ENCODE measurements at places on chromosomes 1 and 21.
A peak's percentile ranks its signal among the peaks of the same experiment; 100 is the strongest.

- DNase-seq = peak; percentile 57
These were observed 73.4 kb downstream of the PIK3CD start for GRCh38 chr1:9724706-9725476.

DNA sequence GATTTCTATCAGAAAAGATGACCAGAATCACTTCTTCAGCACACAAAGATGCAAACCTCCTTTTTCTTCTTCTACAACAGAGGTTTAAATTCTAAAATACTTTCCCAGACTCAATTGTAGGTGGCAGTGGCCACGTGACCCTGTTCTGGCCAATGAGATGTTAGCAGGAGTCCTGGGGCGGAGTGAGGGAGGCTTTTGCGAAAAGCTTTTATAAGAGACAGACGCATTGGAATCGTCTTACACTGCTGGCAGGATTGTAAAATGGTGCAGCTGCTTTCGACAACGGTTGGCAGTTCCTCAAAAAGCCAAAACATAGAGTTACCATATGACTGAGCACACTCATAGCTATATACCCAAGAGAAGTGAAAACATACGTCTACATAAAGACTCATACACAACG lies 87.0 kb upstream of the MAGI3 start:
- DNase-seq = no peak

GRCh38 chr1:238088560-238089290 lies 198.0 kb upstream of the ZP4 start:
- DNase-seq = no peak

GRCh38 chr1:67675800-67676199 lies 9.2 kb upstream of the GADD45A start:
- DNase-seq = no peak

DNA sequence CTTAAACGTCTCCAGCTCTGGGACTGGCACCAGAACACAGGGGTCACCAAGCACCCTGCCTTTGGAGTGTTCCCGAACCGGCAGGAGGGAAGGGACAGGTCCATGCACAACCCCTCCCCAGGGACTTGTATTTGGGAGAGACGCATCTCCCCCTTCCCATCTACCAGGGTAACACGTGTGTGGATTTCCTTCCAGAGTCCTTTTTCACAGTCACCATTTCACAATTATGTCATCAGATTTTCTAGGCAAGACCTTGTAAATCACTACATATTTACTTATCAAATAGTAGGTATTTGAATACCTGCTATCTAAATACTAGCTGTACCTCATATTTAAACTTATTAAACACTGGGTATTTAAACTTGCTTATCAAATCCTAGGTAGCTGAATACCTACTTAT lies 57.4 kb upstream of the AJAP1 start:
- no peak for DNase-seq

DNA sequence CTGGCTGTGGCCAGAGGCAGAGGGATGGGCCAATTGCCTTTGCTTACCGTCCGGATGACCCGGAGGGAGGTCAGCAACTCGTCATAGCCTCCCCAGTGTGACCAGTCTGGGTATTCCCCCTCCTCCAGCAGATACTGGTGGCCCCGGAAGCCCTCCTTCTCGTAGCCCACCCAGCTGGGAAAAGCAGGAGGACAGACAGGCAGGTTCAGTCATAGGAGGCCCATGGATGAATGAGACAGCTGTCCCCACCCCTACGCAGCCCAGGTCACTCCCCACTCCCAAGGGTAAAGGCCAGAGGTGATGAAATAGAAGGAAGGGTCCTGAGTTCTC lies 16.8 kb downstream of the CRYBG2 start:
- no peak for DNase-seq

- DNase-seq = no peak
These were observed 23.0 kb downstream of the S100A10 start for GRCh38 chr1:151970626-151971025.

DNA sequence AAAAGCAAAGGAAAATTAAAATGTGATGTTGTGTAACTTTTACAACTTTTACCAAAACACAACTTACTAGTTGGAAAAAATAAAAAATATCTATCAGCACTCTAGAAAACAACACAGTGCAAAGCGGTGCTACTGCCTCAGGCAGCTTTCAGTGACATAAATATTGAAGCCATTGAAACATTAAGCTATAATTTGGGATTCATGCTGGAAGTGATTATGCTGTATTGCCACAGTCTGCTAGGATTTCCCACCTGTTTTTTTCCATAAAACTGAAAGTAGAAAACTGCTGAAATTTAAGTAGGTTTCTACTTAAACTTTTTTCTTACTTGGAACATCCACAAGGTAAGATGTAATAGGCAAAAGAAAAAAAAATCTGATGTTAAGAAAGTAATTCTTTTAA lies 674.4 kb downstream of the KCNT2 start:
- no peak for DNase-seq

DNA sequence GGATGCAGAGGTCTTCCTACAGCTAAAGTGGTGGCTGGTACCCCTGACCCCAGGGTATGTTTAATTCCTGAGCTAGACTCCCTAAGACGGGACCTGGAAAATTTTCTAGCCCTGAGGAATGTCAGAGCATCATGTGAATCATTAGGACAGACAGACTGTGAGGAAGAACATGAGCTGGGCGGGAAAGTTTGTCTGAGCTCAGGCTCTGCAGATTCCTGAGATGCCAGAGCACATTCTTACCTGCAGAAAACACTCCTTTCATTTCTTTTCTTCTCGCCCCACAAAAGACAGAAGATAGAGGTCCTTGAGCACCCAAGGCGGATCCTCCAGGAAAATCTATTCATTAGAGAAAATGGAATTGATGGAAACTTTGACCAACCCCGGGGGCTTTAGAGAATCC lies 6.5 kb downstream of the CAPN2 start:
- DNase-seq = no peak

GRCh38 chr1:56676571-56677035 lies 31.5 kb downstream of the PRKAA2 start:
- DNase-seq = no peak

DNA sequence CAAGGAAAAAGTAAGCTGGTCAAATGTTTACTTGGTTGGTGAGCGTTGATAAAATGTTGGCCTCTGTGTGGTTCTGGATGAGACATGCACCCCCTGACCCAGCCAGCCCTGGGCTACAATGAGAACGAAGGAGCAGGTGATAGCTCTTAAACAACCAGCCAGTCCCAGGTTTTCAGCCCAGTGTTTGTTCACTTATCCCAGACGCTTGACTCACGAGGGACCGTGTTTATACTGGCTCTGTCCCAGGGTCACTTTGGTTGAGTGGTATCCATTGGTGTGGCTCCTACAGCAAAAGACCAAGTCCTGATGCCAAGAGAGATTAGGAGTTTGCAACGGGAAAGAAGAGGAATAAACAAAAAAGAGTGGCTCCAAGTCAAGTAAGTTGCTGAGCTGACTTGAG lies 86.9 kb downstream of the KCNJ15 start:
- no peak for DNase-seq

DNA sequence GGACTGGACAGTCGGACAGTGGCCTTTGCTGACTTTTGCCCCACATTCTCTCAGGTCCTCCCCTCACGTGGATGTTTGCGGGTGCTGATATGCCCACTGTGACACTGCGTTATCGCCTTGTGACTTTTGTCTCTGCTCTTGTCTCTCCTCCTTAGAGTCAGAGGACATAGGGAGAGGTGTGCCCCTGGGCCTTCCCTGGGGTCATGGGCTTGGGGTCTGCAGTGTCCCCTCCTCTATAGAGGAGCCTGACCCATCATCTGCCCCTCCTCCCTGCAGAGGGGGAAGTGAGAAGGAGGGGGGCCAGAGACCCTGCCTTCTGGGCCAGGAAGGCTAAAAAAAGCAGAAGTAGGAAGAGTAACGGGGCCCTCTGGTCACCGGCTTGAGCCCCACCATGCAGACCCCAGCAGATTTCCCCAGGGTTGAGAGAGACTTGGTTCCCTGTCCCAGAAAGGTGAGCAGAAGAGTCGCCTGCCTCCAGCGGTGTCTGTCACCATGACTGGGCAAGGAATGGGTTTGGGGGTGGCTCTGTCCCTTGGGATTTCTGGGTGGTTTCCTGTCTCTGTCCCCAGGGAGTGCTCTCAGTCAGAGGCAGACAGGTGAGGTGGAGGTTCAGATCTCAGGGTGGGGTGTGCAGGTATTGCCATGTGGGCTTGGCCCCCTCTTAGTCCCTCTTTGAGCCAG lies 13.3 kb downstream of the RPS6KA1 start:
- no peak for DNase-seq

GRCh38 chr1:116390195-116390594 lies 17.2 kb downstream of the ATP1A1 start:
- no peak for DNase-seq

DNA sequence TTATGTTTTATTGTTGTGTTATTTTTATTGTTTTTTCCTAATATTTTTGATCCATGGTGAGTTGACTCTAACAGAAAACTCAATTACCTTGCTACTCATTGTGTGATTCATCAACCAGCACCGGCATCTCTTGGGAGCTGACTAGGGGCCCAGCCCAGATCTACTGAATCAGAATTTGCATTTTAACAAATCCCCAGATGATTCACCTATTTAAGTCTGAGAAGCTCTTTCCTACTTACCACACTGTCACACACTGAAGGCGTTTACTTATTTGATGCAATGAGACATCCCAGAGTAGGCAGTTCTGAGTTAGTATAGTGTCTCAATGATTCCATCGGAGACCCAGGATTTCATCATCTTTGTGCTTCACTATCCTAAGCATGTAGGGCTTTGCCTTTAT lies 416.6 kb downstream of the RWDD3 start:
- no peak for DNase-seq

GRCh38 chr1:32622806-32623681 lies 27.3 kb downstream of the ZBTB8OS start:
- no peak for DNase-seq

DNA sequence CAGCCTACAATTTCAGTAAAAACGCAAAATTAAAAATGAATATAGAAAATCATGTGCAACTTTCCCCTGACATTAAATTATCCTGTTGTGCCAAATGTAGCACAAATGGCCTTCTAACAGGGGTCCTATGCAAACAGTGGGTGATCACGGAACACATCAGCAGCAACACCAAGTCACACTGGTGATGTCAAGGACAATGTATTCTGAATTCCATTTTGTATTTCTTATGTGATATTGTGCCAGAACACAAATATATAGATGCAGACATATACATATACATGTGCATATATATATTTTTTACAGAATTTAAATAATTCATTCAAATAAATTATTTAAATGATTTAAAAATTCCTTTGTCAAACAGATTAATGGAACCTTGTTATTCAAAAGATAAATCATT lies 8.6 kb upstream of the ADGRL2 start:
- DNase-seq = no peak

DNA sequence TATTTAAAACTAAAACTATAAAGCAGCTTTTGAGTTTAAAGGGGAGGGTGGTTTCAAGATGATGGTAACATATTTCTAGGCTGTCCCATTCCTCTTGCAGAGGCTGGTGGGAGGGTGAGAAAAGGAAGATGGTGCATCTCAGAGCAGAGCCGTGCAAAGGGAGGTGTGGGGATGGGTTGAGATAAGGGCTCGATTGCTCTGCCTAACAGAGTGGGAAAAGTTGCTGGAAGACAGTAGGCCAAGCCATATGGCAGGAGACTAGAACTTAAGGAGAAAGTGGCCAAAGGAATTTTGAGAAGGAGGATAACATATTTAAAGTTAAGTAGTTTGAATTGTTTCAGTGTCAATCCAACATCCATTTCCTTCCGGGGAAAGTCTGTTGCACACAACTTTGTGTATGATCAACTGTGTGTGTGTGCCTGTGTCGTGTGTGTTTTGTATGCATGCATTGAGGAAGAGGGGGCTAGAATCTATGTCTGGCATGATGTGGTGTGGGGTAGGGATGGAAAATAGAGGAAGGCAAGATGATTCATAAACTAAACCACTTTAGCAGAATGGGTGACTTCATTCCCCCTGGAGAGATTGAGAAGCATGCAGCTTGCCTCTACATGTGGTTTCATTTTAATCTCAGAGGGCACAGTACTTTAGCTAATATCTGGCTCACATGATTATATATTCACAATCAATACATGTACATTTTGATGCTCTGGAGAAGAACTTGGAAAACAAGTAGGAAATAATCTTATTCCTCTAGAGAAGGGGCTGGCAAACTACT lies 145.0 kb upstream of the DNAH14 start:
- DNase-seq = no peak

DNA sequence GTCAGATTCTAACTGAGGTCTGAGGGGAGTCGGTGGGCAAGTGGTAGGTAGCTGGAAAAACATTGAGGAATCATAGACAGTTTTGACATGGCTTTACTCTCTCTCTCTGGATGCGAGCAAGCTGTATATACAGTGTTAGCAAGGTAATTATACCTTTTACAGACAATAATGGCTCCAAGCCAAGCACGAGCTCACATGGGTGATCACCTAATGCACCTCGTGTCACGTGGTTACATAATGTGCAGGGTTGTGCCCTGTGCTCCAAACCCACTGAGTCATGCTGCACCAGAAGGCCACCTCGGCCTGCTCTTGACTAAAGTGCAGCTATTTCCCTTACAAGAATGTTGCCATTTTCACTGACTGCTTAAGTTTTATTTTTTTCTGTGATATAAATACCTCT lies 7.6 kb upstream of the CLCA2 start:
- DNase-seq = no peak

DNA sequence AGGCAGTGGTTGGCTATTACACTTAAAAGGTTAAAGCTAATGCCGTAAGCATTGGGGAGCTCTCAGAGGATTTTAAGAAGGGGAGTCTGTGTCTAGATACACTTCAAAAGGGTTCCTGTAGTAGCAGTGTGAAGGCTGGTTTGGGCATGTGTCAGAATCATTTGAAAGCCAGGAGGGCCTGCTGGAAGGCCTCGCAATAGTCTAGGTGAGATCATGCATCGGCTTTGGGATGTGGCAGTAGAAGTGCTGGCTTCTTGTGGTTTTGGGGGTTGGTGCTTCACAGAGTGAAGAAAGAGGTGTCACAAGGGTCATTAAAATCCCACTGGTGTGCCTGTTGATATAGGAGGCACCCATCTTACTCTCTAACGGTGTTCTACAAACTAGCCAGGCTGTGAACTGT lies 85.7 kb downstream of the ST6GALNAC3 start:
- no peak for DNase-seq

GRCh38 chr21:44686843-44687561 lies 5.0 kb upstream of the KRTAP12-1 start:
- no peak for DNase-seq

DNA sequence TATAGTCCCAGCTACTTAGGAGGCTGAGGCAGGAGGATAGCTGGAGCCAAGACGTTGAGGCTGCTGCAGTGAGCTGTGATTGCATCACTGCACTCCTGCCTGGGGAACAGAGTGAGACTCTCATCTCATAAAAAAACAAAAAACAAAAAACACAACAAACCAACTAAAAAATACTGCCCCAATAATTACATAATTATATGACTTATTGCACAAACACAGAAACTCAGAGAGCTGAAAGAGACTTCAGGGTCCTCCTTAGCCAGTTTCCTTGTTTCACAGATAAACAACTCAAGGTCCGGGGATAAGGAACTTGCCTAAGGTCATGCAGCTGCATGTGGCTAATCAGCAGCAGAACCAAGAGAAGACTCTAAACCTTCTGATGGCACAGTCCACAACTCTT lies 11.9 kb downstream of the EXTL2 start:
- no peak for DNase-seq
